ENCODE measurements at places on chromosomes 5 and 9.

- DNase-seq = no peak
Observed at GRCh38 chr5:58335518-58335917, 124.4 kb downstream of the PLK2 start.

- peak; percentile 57 for DNase-seq
Observed at GRCh38 chr5:122182491-122182921, 53.2 kb downstream of the ZNF474 start.

GRCh38 chr9:124272979-124273378 lies 15.2 kb downstream of the NEK6 start:
- no peak for DNase-seq

DNA sequence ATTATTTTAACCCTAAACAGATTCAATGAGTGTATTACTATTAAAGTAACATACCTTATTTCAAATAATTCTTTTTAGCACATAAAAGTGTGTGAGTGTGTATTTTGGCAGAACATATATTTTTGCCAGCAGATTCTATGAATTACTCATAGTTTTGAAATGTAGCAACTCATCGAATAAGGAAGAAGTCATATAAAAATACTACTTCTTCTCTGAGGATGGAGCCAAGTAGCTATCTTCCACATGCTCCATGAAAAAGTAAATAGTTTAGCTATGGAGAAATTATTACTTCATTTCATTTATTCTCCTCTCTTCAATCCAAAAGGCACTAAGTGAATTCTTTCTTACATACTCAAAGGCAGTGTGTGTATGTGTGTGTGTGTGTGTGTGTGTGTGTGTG lies 1090.4 kb upstream of the CDH6 start:
- DNase-seq = no peak

Data from D341Med (cell line).